ENCODE measurements at places on chromosomes 5 and 9.

DNA sequence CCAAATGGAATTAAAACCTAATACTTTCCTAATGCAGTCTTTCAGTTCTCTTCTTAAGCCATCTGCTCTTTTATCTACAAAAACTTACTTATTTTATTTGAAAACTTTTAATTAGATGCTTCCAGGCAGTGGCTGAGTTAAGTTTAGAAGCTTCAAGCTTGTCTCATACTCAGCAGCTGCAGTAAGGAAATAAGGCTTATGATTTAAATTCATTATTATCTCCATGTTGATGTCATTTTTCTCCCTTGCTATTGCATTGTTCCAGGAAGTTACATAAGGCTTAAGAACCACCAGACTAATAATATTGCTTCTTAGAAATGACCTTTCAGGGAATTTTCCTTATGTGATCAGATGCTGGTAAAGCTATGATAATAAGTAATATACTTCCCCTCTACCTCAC is 119.6 kb downstream of the PPP2R2B start:
- no peak for DNase-seq

DNA sequence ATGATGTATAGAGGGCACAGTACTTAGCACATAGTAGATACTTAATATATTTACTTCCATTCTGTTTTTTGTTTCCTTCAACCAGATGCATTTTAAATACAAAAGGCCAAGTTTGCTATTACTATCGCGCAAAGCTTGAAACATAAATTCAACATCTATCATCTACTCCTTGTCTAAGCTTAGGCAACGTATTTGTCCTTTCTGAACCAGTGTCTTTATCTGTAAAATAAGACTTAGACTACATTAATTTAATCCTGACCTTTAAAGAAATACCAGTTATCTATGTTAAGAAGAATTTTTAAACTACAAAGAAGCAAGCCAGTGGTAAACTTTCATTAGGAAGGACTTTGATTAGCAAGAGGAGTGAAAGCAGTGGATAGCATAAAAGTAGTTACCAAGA is 173.0 kb downstream of the WDR70 start:
- DNase-seq = no peak

DNA sequence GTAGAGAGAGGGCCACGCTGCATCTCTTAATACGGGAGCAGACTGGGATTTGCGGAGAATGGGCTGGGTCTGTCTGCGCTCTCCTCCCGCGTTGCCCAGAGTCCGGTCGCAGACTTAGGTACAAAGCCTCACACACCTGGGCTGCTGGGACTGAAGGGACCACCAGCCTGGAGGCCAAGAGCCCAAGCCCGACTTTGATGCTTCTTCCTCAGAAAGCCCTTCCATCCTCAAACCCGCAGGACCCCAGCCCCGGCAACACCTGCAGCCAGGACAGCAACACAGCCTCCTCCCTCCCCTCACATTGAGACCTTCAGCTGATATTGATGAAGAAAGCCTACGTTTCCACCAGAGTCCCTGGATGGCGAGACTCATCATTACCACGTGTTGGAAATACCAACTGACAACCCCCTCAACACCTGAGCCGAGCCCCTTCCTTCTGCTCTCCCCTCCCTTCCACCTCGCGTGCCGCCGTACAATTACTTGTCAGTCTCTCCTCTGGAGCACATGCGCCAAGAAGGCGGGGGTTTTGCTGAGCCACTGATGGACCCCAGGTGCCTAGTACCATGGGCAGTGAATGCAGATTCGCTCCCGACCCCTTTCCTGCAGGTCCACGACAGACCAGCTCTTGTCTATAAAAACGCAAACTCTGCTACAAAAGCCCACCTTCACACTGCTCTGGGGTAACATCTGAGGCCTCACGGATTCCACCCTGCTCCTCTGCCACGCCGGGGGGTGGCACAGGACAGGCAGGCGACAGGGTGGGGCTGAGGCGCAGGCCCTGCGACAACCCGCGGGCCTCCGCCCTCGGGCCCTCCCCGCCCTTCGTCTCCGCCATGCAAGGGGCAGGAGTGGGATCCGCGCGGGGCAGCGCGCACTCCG is 841 bp downstream of the ASB6 start:
- DNase-seq = no peak

DNA sequence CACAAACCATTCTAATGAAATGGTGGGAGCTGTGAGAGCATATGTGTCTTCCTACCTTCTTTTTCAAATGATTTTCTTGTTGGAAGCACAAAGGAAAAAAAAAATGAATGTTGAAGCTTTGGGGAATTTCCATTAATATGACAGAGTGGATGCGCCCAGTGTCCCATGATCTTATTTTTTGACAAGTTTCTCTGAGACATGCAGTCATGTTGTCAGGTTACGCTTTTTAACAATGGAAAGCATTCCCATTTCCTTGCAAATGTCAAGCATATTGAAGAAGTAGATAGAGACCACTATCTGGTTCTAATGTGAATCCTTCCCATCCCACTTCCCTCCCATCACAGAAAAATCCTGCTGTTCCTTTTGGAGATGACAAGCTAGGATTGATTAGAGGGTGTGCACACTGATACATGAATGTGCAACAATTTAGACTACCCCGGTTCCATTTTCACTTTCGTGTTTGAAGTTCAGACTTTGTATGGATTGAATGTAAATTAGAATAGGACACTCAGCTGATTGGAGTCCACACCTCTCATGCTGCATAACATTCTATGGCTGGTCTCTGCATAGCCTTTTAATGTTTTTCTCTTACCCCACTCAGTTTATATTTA is 919.4 kb downstream of the TLE4 start:
- no peak for DNase-seq

DNA sequence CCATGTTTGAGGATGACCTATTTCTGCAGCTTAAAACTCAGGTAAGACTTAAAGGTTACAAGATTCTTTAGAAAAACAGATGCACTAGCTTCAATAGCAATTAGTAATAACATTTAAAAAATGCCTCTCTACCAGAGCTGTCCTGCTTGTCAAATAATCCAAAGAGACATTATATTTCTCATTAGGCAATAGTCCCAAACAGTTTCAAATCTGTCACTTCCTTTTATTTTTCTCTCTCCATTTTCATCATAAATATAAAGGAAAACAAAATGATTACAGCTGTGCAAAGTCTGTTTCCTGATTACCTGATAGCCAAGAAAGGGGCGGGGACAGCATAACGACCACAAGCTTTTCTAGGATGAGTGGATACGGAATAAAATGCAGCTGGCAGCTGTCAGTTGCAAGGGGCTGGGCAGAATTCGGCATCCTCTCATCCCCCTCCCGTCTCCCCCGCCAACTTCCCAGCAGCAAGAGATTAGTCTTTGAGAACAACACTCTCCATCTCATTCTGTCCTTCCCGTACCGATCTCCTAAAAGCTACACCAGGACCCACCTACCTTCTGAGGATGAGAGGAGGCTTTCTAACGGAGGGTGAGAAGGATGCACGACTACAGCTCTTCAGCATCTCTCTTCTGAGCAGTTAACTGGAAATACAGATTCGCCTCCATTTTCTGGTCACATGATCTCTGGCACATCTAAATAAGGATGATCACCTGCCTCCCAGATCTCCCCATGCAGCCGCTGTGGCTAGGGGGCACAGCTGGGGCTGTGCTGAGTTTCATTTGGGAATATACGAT is 72.5 kb upstream of the PCA3 start:
- DNase-seq = no peak

DNA sequence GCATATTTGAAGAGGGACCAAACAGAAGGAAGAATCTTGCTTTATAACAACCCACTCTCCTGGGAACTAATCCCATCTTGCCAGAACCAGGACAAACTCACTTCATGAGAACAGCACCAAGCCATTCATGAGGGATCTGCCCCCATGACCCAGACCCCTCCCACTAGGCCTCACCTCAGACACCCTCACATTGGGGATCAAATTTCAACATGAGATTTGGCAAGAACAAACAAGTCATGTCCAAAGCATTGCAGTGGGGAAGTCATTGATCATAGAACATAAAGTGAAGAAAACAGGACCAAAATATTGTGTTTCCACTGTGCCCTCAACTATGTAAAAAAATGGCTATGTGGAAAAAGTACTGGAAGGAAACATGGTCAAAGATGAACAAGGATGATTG is 43.9 kb downstream of the MAP1B start:
- DNase-seq = no peak

DNA sequence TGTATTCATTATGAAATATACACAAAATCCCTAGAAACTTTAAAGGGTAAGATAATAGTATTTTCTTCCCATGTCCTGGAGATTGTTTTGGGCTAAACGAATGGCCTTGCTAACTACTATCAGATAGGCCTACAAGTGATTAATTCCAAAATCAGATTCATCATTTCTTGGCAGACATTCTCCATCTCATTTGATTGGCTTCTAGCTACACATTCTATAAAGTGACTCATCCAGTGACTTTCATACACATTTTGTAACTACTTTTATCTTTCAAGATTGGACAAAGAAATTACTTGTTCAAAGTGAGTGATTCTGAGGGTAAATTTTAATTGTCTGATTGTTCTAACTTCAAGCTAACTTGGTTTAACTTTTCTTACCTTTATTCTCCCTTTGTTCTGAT is 93.3 kb downstream of the RAPGEF6 start:
- no peak for DNase-seq

GRCh38 chr9:72113056-72113455 is 36.2 kb upstream of the GDA start:
- no peak for DNase-seq

DNA sequence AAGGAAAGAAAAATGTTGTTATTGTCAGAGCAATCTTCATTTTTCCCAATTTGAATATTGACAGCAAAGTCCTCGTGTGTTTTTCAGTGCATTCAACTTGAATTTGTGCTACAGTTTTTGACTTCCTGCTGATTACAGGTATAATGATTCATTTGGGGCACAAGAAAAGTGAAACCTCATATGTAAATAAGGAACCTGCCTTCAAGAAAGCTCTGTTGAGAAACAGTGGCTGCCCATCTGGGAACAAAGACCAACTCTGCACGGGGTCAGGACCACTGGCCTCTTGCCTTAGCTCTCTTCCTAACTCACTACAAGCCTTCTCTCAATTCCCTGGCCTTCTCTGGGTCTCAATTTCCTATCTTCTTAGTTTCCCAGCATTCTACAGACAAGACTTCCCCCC is 21.0 kb downstream of the TIMD4 start:
- no peak for DNase-seq

- DNase-seq = no peak
These were observed 2.9 kb downstream of the AK1 start for GRCh38 chr9:127874301-127875221.

GRCh38 chr9:122217640-122218039 is 11.1 kb downstream of the LHX6 start:
- no peak for DNase-seq

- DNase-seq = no peak
These were observed 782.2 kb upstream of the NUDT12 start for GRCh38 chr5:104344809-104345208.

- DNase-seq = no peak
These were observed 5.7 kb upstream of the PRXL2C start for GRCh38 chr9:96660692-96661248.

DNA sequence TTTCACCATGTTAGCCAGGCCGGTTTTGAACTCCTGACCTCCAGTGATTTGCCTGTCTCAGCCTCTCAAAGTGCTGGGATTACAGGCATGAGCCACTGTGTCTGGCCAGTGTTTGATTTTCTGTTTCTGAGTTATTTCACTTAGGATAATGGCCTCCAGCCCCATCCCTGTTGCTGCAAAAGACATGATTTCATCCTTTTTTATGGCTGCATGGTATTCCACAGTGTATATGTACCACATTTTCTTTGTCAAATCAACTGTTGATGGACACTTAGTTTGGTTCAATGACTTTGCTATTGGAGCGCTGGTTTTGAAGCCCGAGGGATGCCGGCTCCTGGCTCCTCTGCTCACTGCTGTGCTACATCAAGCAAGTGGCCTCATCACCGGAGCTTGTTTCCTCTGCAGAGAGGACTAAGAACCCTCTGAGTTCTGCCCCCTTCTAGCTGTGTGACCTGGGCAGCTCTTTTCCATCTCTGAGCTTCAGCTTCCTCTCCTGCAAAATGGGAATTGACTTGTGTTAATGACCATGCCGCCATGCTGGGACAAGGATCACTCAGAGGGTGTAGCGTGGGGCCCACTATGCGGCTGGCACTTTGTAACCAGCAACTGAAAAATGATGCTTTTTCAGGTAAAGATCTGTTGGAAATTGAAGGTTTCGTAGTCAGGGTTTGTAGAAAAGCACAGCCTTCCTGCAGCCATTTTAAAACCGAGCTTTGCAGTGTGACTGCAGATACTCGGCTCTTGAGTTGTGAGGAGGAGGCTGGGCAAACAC is 4.6 kb upstream of the NEURL1B start:
- DNase-seq = no peak

DNA sequence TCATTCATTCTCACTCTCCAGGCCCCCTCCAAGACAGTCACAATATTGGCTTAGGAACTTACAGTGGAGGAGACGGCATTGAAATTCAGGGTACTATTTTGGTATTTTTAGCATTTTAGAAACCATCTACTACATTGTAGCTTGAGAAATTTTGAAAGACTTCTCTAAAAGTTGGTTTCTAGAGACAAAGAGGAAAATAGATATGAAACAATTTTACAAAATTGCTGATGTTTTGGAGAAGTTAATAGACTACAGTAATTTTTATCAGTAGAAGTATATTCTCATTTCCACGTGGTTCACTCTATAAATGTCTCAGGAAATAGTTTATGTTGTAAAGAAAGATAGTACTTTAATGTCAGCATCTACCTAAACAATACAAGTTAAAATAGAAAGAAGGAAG is 63.2 kb upstream of the ZSWIM6 start:
- DNase-seq = no peak

GRCh38 chr5:154391788-154392187 is 54.0 kb upstream of the SAP30L start:
- no peak for DNase-seq

DNA sequence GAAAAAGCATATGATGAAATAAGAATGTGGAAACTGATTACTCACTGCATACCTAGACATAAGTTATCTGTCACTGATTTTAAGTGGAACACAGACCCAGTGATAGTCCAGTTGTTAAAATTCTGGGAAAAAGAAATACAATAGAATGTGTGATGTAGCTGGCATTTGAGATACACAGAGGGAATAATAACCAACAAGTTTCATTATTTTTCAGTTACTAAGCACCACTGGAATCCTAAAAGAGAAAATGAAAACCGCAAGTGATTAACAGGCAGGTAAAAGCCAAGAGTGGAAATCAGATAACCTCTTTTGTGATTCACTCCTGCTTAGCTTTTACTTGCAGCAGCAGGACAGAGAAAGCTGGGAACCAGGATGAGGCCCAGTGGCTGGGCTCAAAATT is 994.0 kb upstream of the SEMA6A start:
- no peak for DNase-seq

- DNase-seq = peak; percentile 38
These were observed 31.0 kb upstream of the NR3C1 start for GRCh38 chr5:143434261-143435209.

GRCh38 chr9:128906741-128907140 is 14.0 kb upstream of the PHYHD1 start:
- no peak for DNase-seq
